ENCODE measurements at places on chromosomes 7 and 10. TPM values are rescaled to one million over a fixed set of nuclear protein-coding genes. Genes with fewer than 3 reads are reported as not detected.

Gene ARHGEF5
- 22.6 TPM for total RNA-seq

- DNase-seq = no peak
Measured at GRCh38 chr10:59741048-59741447, 12.2 kb downstream of the MRLN start.

- no peak for DNase-seq
Measured at GRCh38 chr7:111600091-111600490, 37.8 kb upstream of the IMMP2L start.

DNA sequence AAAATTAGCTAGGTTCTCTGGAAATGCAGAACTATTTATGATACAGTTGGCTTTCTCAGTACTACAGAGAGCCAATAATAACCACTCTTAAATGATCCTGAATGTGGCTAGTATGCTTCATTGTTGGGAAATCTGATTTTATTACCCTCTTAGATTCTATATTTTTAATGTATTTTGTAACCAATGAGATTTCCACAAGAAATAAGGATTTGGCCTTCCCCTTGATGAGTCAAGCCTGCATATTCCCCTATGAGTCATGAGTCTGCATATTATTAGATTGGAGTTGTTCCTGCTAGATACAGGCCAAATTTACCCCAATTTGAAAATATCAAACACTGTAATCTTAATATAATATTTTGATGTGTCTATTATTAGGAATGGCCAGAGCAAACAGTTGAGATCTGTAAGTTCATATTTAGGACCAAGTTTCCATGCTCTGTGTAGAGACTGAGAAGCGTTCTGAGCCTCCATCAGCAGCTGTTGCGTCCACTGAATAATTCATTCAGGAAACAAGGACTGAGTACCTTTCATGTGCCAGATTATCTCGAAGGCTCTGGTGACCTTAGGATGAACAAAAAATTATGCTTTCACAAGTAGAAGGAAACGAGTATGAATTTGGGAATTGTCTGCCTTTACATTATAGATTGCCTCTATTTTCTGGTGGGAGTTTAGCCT lies 793.4 kb downstream of the NRG3 start:
- no peak for DNase-seq

DNA sequence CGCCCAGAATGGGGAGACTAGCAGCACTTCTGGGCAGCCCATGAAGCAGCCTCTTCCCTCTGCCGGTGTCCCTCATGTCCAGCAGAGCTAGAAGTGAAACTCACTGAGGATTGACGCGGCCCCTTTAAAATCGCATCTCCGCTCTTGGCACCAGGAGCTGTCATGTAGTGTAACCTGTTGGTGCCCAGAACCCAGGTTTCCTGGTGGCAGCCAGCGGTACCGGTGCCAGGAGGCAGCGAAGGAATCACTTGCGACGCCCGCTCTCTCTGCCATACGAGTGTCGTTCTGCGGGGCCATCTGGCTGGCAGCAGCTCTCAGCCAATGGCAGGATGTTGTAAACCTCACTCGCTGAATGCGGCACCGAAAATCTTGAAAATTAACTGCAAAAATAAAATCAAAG lies 82.7 kb downstream of the CUX1 start:
- DNase-seq = no peak

GRCh38 chr7:106199813-106200364 lies 84.9 kb downstream of the NAMPT start:
- DNase-seq = no peak

Measured in kidney epithelial cell (primary cell).